ENCODE measurements at places on chromosomes 2 and 18. TPM values are rescaled to one million over a fixed set of nuclear protein-coding genes. Genes with fewer than 3 reads are reported as not detected.

Gene FSIP2
- total RNA-seq, result under 0.01 TPM

Gene C1QL2
- not detected for total RNA-seq

Gene KHK
- 5.6 TPM for total RNA-seq

Gene NDC80
- 1.3 TPM for total RNA-seq

Gene RPRM
- not detected for total RNA-seq

Gene ST6GAL2
- total RNA-seq, result 64.2 TPM

Gene TUBA3D
- 30.3 TPM for total RNA-seq

Gene CREG2
- total RNA-seq, result not detected

Gene KANSL1L
- 81.8 TPM for total RNA-seq

Gene CFAP53
- total RNA-seq, result 1.1 TPM

Gene IL36A
- total RNA-seq, result not detected

Gene TUBA4B
- 0.83 TPM for total RNA-seq

Gene SCN7A
- total RNA-seq, result 46.1 TPM

Gene SH3BP4
- 18.4 TPM for total RNA-seq

Gene XIRP2
- not detected for total RNA-seq

Gene CCDC138
- 9.0 TPM for total RNA-seq

Gene IL1R1
- total RNA-seq, result 43.8 TPM

Gene LCLAT1
- total RNA-seq, result 28.9 TPM

Gene CHRND
- not detected for total RNA-seq

Gene LAPTM4A
- 321 TPM for total RNA-seq

Gene MERTK
- 18.9 TPM for total RNA-seq
